ENCODE measurements at places on chromosomes 12 and 14. TPM values are rescaled to one million over a fixed set of nuclear protein-coding genes. Genes with fewer than 3 reads are reported as not detected.

The P2RX7 gene
- polyA plus RNA-seq = 0.16 TPM

The DPY19L2 gene
- 0.59 TPM for polyA plus RNA-seq

The FAM222A gene
- polyA plus RNA-seq = 0.59 TPM

The CISTR gene
- not detected for polyA plus RNA-seq

The PRIMA1 gene
- 0.22 TPM for polyA plus RNA-seq

The RNASE1 gene
- 111 TPM for polyA plus RNA-seq

The DGKA gene
- 2.6 TPM for polyA plus RNA-seq

The FOXM1 gene
- 0.17 TPM for polyA plus RNA-seq

The STAB2 gene
- under 0.01 TPM for polyA plus RNA-seq

The PSME2 gene
- polyA plus RNA-seq = 80.0 TPM

The GLS2 gene
- polyA plus RNA-seq = 0.08 TPM

The KRT83 gene
- polyA plus RNA-seq = not detected

The CLEC1B gene
- not detected for polyA plus RNA-seq

The ATP6V1D gene
- 133 TPM for polyA plus RNA-seq

The GPRC5D gene
- not detected for polyA plus RNA-seq

The SPTB gene
- polyA plus RNA-seq = 213 TPM

The IAPP gene
- not detected for polyA plus RNA-seq

The YLPM1 gene
- polyA plus RNA-seq = 19.3 TPM

The E2F7 gene
- polyA plus RNA-seq = 0.03 TPM

The INHBC gene
- polyA plus RNA-seq = not detected

The NGB gene
- not detected for polyA plus RNA-seq

Measured in psoas muscle (tissue), 8 donors.